Activated CD4-positive, alpha-beta T cell treated with anti-CD3 and anti-CD28 coated beads, Interleukin-2, amount 50 U/mL, for 48 hours (primary cell): ENCODE measurements at places on chromosomes 6 and 20.

GRCh38 chr6:2450546-2450945 lies 205.1 kb upstream of the GMDS start:
- no peak for DNase-seq

GRCh38 chr6:111472933-111473435 lies 10.0 kb downstream of the REV3L start:
- DNase-seq = no peak

- no peak for DNase-seq
Observed at GRCh38 chr6:12024699-12025434, 12.8 kb downstream of the HIVEP1 start.

DNA sequence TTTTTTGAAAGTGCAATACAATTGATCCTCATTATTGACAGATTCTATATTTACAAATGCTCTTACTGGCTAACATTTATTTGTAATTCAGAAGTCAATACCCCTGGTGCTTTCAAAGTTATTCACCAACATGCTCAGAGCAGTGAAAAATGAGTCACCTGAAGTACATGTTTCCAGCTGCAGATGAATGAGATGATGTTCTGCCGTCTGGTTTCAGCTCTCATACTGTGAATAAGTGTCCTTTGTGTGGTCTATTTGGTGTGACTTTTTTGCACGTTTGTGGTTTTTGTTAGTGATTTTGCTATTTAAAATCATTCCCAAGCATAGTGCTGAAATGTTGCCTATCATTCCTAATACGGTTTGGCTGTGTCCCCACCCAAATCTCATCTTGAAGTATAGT lies 22.3 kb upstream of the EYA4 start:
- no peak for DNase-seq

DNA sequence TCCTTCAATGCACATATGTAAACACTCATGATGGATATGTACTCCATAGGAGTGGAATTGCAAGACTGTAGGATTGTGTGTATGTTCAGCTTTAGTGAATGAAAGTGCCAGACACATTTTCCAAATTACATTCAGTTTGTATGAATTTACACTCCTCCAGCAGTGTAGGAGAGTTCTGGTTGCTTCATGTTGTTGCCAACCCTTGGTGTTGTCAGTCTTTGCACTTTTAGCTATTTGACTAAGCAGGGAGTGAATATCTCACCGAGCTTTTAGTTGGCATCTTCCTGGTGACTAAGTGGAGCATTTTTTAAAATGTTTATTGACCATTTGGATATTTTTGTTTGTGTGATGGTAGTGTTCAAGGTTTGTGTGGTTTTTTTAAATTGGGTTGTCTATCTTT lies 23.9 kb downstream of the NKX2-4 start:
- DNase-seq = no peak

DNA sequence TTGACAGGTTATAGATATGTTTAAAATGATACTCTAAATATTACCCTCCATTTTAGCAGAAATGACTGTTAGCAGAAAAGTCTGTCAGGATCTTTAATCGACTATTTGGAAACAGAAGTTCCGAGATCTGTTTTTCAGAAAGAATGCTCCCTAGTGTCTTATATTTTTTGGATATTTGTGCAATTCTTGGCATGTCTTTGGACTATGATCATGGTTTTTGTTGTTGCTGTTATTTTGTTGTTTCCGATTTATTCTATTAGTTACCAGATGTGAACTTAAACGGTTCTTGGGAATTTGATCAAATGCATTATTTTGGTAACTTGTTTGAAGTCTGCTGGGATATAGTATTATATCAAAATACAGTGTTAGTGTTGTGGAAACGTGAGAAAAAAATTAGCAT lies 106.4 kb upstream of the CEP162 start:
- DNase-seq = no peak

GRCh38 chr6:110250838-110251237 lies 70.6 kb downstream of the CDC40 start:
- DNase-seq = no peak

DNA sequence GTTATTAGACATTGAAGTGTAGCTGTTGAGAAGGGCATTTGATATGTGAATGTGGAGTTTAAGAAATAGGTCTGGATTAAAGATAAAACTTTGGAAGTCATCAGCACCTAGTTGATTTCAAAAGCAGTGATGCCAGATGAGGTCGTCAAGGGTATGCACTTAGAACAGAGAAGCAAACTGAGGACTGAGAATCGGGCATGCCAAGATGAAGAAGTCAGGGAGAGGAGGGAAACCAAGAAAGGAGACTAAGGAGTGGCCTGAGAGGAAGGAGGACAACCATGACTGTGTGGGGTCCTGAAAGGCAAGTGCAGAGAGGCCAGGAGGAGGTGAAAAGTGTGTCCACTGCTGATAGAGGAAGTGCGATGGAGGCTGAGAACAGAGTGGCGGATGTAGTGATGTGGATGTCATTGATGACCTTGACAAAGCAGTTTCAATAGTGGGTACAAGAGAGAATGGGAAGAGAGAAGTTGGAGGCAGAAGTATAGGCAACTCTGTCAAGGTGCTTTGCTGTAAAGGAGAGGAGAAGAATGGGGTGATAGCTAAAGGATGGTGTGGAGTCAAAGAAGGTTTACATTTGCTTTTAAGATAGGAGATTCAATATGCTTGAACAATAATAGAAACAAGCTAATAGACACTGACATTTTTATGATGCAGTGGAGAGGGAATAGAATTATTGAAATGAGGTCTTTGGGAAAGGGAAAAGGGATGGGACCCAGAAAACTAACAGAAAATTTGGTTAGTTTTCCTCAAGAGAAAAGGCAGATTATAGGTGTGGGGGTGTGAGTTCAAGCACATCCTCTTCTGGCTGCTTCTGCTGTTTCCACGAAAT lies 139.7 kb upstream of the TMEM170B start:
- no peak for DNase-seq

- DNase-seq = peak; percentile 62
Observed at GRCh38 chr6:14454473-14454775, 336.9 kb downstream of the CD83 start.

DNA sequence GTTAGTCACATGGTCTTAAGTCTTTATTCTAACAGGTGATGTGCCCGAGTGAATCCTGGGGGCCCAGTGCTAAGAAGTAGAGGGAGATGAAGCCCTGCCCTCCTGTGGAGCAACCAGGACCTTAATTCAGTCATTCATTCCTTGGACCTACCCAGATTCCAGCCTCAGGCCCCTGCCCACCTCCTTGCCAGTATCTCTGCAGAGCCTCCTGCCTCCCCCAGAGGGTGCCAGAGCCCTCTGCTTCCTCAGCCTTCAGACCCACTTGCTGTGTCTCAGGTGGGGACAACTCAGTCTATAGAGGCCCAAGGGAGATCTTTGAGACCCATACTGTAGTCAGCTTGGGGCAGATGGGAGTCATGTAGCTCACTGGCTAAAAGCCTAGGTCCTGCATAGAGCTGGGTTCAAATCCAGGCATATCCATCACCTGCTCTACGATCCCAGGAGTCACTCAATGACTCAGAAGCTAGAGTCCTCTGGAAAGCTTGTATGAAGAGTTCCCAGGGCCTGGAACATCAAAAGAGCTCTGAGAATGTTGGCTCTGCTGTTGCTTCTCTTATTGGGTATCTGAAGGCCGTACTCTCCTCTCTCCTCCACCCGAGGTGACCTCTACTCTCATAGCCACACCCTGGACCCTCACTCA lies 3.9 kb upstream of the SIGLEC1 start:
- peak; percentile 29 for DNase-seq

DNA sequence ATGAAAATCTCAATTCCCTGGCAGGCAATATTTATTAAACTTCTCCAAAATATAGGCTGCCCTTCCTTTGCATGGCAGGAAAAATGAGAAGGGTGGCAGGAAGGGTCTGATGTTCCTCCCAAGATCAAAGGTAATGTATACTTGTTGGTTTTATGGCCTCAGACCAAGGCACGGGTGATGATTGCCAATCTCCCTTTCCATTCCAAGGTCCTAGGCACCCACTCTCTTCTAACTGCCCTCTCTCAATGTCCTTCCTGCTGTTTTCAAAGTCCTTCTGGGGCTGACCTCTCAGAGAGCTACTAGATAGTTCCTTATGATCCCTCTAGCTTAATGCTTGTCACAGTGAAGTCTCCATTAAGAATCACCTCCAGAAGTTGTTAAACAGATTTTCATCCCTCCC lies 15.6 kb upstream of the JAG1 start:
- DNase-seq = no peak

DNA sequence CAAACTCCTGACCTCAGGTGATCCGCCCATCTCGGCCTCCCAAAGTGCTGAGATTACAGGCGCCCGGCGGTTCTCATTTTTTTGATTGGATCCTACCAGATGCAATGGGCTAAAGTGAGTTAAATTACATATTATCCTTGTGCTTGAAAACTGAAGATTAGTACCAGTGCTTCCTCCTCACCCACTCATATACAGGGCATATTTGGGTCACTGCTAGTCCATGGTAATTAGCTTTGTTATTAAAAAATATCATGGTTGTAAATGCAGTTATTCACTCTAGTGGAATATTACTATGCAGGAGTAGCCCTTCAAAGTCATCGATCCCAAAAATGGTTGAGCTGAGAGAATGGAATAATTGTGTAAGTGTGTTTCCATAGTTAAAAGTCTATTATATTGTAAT lies 26.5 kb downstream of the ZNF292 start:
- no peak for DNase-seq

DNA sequence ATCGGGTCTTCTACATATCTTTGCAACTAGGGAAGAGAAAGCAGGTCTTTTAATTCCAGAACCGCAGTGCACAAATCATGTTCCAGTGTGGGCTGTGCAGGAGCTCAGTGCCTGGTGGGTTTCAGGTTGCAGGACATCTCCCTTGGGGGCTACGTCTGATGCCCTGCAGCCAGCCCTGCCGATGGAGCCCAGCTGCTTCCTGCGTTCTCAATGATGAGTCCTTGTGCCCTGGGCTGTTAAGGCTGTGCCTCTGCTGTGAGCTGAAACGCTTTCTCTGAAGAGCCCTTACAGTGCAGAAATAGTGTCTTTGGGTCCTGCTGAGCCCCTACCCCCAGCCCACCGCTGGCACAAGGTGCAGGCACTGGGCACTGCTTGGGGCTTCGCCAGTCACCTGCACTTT lies 192.9 kb downstream of the SYNDIG1 start:
- DNase-seq = no peak

- DNase-seq = no peak
Observed at GRCh38 chr20:1333462-1334369, 4.8 kb upstream of the SDCBP2 start.

DNA sequence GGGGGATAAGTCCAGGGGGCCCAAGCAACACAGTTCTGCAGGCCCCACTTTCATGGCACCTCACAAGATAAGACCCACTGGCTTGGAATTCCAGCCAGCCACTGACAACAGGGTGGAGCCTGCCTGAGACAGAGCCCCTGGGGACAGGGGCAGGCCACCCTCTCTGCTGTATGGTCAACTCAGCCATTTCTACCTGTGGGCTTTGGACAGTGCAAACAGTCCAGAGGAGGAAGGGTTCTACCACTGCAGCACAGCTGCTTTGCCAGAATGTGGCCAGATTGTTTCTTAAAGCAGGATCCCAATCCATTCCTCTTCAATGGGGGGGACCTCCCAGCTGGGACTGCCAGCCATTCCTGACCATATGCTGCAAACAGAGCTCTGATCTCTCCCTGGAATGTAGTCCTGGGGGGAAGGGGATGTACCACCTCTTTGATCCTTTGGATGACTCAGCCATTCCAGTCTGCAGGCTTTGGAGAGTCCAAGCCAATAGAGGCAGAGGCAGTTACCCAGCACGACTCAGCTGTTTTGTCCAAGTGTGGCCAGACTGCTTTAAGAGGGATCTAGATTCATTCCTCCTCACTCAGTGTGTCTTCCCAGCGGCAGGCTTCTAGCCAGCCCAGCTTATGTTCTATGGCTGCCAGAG lies 842.2 kb downstream of the EPHA7 start:
- no peak for DNase-seq

- DNase-seq = no peak
Observed at GRCh38 chr6:11497107-11497506, 40.4 kb upstream of the TMEM170B start.

GRCh38 chr6:11854408-11855165 lies 76.0 kb upstream of the ADTRP start:
- DNase-seq = no peak

DNA sequence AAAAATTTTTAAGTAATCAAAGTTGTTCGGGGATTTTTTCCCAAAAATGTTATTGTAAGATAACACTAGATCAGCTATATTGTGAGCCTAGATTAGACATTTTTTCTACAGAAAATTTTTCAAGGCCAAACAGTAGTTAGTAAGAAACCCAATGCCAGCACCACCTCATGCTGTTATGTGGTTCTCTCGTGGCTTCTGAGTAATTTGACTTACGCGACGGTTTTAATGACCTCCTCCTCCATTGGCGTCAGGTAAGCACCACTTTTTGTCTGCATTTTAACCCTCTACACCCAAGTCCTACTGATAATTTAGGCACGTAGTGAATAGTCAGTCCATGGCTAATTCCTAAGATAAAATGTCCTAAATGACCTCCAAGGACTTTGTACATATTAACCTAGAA lies 9.7 kb downstream of the RPS6KA2 start:
- DNase-seq = no peak

GRCh38 chr6:126030045-126030444 lies 43.7 kb downstream of the TRMT11 start:
- DNase-seq = no peak

GRCh38 chr6:127051571-127052260 lies 66.8 kb upstream of the RSPO3 start:
- no peak for DNase-seq

- DNase-seq = no peak
Observed at GRCh38 chr20:48339986-48340882, 487.6 kb downstream of the PREX1 start.

- no peak for DNase-seq
Observed at GRCh38 chr6:112979830-112980229, 632.7 kb downstream of the RFPL4B start.
